ENCODE measurements at places on chromosomes 7 and 10. TPM values are rescaled to one million over a fixed set of nuclear protein-coding genes. Genes with fewer than 3 reads are reported as not detected.

DNA sequence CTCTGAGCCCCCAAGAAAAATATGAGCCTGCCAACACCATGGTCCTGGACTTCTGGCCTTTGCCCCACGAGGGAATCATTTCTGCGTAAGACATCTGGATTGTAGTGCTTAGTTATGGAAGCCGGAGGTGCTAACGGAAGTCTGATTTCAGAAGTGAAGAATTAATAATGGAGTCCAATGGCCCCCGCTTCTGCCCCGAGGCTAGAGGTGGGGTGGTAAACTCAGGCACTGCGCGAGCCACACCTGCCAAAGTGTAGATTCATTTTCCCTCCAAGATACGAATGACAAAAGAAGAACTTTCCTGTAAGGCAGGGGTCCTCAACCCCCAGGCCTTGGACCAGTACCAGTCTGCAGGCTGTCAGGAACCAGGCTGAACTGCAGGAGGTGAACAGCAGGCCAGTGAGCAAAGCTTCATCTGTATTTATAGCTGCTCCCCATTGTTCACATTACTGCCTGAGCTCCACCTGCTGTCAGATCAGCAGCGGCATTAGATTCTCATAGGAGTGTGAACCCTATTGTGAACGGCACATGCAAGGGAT is 22.3 kb downstream of the CNPY1 start:
- no peak for DNase-seq

DNA sequence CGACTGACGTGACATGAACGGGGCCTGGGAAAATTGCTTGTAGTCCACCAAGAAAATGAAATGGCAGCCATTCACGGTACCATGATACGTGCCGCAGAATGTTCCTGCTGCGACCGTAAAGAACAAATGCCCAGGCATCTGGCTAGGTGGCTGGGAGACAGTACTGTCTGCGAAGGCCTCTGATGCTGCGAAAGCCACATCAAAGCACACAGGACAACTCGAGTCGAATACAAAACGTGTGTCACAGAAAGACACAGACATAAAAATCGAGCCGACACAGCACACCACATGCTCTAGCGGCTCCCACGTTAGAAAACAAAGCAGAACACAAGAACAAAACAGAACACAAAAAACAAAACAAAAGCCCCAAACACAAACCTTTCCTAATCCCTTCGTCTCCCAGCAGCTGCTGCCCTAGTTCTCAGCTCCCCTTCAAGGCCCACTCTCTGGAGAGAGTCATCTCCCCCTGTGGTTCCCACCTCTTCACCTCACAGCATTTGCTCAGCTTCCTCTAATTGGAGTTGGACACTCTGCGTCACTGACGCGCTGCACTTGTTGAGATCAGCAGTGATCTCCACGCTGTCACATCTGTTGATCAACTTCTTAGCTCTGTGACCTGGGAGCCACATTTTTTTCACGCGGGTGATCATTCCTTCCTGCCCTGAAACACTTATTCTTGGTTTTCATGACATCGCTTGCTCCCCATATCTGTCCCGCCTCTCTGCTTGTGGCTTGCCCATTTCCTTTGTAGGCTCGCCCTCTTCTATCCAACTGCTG is 112.2 kb downstream of the CLEC2L start:
- DNase-seq: peak; percentile 43

GRCh38 chr7:133253519-133253875 is 619 bp downstream of the EXOC4 start:
- DNase-seq: no peak

DNA sequence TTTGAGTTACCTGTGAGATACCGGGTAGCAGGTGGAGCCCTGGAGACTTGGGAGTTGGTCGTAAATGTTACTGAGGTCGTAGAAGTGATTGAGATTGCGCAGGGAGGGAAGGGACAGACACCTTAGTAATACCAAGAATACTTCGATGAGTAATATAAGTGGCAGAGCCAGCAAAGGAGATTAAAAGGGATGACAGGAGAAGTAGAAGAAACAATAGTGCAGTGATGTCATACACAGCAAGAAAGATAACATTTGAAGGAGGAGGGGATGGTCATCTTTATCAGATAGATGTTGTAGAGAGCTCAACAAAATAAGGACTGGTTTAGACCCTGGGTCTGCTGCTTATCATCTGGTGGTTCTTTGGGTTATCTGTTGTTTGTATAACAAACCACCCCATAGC is 5.0 kb downstream of the BCCIP start:
- DNase-seq: no peak

NME8 gene
- not detected for total RNA-seq

CHN2 gene
- total RNA-seq: 1.2 TPM

- no peak for DNase-seq
These were observed 28.2 kb downstream of the GIMAP4 start for GRCh38 chr7:150595361-150595760.

DNA sequence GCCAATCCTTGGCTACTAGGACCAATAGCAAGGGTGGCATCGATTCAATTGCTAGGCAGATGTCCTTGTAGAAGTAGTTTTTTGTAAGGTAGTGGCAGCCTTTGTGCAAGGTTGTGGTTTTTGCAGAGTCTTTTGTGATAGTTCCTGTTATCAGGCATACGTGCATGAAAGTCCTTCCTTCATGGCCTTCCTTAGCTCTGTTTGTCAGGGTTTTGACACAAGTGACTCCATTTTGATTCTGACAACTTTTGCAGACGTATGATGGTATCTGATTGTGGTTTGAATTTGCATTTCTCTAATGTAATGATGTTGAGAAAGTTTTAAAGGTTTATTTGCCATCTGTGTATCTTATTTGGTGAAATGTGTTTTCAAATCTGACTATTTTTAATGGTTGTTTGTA is 71.8 kb upstream of the SYPL1 start:
- no peak for DNase-seq

DNA sequence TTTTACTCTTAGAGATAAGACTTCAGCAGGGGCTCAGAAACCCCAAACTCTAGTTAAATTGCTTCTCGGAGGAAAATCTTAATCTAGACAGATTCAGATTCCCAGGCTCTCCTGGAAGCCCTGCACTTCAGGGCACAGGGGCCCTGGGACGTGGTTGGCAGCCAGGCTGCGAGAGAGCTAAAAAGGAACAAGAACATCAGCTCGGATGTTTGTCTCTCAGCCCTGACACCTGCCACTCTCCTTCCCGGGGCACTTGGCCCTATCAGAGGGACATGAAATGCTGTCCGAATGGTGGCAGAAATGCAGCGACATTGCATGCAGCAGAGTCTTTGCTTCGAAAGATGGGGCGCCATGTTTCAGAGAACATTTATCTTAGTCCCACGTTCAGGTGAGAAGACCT is 166.8 kb downstream of the CCDC3 start:
- no peak for DNase-seq

DNA sequence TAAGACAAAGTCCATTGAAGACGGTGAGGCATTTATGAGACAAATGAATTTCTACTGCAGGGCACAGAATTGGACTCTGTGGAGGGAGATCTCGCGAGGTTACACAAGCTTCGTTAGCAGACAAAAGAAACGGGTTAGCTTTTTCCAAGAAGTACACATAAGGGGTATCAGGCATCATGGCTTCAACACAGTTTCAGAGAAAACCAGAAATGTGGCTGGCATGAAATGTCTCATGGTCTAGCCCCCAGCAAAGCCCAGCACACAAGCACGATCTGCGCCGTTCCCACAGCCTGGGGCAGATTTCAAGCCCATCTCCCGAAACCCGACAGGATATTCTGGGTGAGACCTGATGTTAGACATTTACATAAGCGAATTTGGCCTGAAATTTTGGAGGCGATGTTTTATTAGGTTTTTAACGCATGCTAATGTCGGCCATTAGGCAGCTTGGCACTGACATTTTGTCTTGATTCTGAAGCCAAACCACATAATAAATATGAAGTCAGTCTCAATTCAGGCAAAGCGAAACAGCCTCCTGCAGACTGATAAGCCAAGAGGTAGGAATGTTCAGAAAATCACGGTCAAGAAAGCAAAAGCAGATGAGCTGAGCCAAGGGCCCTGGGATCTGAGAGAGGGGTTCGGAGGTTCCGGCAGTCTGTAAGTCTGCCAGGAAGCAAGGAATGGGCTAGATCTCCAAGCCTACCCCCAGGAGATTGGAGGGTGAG is 240.5 kb downstream of the PRPF18 start:
- DNase-seq: no peak
